ENCODE measurements at places on chromosomes 6 and 20.
A peak's percentile ranks its signal among the peaks of the same experiment; 100 is the strongest.

GRCh38 chr6:12527339-12527738 is 189.2 kb upstream of the PHACTR1 start:
- no peak for DNase-seq

GRCh38 chr20:64083378-64083803 is 807 bp downstream of the LKAAEAR1 start:
- peak; percentile 69 for DNase-seq

GRCh38 chr6:40473026-40473425 is 114.1 kb downstream of the LRFN2 start:
- DNase-seq = no peak

- peak; percentile 62 for DNase-seq
Observed at GRCh38 chr20:3071610-3072529, at the start of gene OXT. Gene OXT, plus strand, starts transcription at chr20:3071620. Its CDS starts 36 bp downstream, at chr20:3071656.
